Stimulated activated CD8-positive, alpha-beta memory T cell treated with anti-CD3 and anti-CD28 coated beads, Interleukin-4, amount 100 ng/mL, for 48 hours (primary cell): ENCODE measurements at places on chromosomes 1 and 21.

- no peak for DNase-seq
Measured at GRCh38 chr1:162398999-162399580, 12.8 kb downstream of the SH2D1B start.

- no peak for DNase-seq
Measured at GRCh38 chr1:93419344-93419743, 28.6 kb upstream of the FNBP1L start.

DNA sequence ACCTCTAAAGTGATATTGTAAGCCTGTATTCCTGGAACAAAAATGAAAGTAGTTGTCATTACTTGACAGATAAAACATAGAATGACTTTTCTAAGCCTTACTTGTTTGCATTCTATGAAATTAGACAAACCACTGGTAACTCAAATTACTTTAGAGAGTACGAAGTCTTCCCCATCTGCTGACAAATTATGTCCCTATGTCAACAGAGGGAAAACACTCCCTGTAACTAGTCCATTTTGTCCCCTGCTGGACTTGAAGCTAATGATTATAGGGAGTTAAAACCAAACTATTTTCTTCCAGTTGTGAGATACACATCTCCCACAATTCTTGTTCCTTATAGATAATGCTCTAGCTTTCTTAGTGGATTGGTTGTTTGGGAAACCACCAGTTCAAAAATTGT is 39.6 kb downstream of the GREM2 start:
- DNase-seq = no peak

DNA sequence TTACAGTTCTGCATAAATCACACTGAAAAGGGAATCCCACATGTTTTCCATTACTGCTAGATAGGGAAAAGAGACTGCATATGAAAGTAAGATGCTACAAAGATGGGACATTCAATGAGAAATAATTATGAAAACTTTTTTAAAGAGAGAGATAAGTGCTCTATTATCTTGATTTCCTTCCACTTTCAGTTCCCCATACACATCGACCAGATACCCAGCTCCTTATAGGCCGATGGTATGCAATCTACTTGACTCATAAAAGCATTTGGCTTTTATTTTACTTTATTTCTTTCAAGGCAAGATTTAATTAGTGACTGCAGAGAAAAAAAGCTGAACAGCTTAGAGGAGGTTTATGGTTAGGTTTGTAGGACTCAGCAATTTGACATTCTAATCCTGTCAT is 13.1 kb downstream of the BRINP2 start:
- DNase-seq = no peak

GRCh38 chr21:45525153-45525909 is 16.9 kb downstream of the SLC19A1 start:
- DNase-seq = no peak

DNA sequence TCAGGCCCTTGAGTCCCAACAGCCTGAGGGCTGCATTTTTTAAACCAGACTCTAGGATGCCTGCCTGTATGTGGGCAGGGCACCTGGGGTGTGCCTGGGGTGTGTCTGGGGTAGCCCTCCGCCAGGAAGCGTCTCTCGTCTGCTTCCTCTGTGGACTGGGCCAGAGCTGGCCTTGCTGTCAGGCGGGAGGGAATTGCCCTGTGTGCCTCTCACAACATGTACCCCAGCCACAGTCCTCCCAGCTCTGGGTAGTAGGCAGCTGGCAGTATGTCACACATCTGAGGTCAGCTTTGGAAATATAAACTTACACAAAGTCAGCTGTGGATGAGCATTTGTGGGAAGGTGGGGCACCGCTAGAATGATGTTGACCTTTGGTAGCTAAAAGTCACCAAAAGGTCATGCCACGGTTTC is 13.0 kb downstream of the TRAF5 start:
- DNase-seq = no peak

DNA sequence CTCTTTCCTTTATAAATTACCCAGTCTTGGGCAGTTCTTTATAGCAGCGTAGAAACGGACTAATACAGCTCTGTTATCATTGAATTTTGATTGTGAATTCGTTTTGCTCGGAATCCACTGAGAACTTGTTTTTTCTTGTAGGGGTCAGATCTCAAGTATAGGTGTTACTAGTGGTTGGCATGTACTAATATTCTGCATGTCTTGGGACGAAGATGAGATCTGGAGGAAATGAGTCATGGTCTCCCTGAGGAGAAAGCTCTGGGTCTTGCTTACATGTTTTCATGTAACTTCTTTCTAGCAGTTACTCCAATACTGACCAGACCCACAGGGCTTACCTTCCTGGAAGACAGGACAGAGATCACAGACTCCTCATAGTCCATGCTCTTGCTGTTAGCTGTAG is 30.3 kb downstream of the ZSCAN20 start:
- DNase-seq = no peak

DNA sequence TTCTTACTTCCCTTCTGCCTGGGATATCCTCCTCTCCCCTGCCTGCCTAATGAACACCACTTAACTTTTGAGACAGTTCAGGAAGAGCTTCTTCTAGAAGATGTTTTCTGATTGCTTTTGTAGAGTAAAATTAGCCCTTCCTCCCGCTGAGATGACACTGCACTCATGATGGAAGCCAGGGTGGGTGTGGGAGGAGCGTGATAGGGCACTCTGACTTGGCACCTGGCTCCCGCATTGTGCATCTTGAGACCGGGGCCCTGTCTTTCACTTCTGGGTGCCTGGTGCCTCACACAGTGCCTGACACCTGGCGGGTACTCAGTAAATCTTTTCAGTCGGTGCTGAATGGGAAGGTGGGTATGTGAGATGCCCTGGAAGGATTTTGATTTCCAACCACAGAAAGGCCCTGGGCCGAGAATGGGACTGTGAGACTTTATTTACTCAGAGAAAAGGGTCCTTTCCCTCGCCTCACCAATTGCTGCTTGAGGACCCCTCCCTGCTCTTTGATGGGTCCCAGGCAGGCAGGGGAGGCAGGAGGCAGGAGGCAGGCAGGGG is 6.8 kb downstream of the THEM5 start:
- peak; percentile 36 for DNase-seq

DNA sequence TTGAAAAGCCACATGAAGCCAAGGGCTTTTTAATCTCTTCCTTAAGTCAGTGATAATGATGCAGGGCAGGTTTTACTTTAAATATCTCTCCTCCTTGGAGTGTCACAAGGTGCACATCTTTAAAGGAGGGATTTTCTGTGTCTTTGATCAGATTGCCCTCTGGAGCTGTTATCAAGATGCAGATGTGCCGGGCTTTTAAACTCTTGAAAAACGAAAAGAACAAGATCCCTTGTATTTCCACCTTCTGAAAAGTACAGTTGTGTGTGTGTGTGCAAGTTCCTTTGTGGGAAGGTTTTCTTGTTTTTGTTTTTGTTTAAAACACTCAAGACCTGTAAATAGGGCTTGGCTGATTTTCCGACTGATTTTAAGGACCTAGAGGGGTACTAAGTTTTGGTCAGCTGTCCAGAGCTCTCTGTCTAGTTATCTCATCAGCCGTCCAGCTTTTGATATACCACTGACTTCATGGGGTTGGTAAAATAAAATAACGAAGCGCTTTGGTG is 1.6 kb downstream of the MARK1 start:
- DNase-seq = no peak

GRCh38 chr1:25003000-25003399 is 72.9 kb upstream of the RUNX3 start:
- no peak for DNase-seq

DNA sequence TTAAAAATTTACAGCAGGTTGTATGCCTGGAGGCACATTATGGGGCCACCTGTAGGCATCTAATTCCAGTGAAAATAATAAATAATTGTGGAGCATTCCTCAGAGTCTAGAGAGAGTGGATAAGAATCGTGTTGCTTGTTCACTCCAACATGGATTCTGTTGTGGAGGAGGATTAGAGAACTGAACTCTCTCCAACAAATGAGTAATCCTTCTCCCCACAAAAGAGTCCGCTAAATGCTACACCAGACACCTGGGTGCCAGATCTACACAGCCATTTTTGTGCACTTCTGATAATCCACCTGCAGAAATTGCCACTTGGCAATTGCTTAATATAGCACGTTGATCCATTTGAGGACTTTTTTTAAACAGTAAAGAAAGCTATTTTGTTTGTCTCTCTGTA is 113.7 kb upstream of the DPYD start:
- DNase-seq = no peak

DNA sequence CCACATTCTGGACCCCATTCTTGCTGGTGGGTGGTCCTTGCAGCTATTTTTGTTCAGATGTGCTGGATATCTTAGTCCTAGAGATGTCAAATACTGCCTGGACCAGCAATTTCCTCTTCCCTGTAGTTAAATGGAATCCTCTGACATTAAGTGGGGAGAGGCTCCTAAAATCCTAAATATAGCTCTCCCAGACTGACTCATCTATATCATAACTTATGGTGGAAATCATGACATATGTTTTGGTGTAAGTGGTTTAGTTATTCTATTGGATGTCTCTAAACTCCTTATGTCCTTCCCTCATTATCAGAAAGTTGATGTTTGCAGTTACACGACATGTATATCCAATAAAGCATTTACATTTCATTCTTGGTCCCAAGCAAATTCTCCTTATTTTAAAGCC is 73.1 kb downstream of the KCNJ6 start:
- DNase-seq = no peak

GRCh38 chr1:179228783-179229213 is 679 bp downstream of the ABL2 start:
- DNase-seq = peak; percentile 61

GRCh38 chr1:208581209-208581608 is 337.0 kb upstream of the PLXNA2 start:
- DNase-seq = no peak

- no peak for DNase-seq
Measured at GRCh38 chr1:1907098-1907736, 7.8 kb upstream of the CALML6 start.

DNA sequence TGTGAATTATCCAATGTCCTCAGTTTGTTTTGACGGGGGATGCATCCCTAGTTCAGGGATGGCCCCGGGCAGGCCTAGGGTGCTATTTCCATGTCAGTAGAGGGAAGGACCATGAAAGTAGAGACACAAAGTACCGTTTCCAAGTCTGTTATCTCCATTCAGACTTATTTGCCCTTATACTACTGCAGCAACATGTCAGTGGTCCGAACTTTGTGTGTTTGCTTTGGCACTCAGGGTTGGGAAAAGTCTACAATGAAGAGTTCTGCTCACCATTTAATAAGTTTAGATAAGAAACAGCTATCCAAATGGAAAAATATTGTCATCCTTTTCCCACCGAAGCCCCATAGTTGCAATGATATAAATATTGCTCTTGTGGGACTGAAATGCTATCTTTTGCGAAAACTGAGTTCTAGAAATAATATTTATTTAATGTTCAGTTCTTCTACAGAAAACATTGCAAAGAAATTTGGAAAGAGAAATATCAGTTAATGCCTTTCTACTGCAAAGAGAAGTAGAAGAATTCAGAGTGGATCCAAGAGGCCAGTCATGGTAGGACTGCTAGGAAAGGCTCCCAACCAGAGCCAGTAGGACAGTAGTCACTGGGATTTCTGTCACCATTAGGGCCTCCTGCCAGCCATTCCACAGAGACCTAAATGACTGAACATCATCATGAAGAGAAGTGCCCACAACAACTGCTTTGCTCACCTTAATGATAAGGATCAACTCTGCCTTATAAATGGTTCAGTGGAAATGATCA is 11.5 kb upstream of the AGT start:
- no peak for DNase-seq

- DNase-seq = peak; percentile 47
Measured at GRCh38 chr21:44013380-44014088, 1.4 kb downstream of the TRAPPC10 start.

DNA sequence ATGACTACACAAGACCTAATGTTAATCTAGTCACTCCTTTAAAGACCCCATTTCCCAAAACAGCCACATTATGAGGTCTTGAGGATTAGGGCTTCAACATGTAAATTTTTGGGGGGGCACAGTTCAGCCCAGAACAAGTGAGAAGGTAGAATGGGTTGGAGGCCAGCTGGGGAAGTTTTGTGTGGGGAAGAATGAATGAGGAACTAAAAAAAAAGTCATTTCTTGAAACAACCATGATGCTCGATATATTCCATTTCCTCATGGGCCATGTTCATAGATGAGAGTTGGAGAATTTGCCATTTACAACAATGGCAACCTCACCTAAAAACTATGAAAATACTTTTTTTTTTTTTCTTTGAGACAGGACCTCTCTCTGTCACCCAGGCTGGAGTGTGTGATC is 14.5 kb downstream of the NLRP3 start:
- no peak for DNase-seq

GRCh38 chr1:78075621-78076020 is 29.9 kb downstream of the GIPC2 start:
- no peak for DNase-seq

DNA sequence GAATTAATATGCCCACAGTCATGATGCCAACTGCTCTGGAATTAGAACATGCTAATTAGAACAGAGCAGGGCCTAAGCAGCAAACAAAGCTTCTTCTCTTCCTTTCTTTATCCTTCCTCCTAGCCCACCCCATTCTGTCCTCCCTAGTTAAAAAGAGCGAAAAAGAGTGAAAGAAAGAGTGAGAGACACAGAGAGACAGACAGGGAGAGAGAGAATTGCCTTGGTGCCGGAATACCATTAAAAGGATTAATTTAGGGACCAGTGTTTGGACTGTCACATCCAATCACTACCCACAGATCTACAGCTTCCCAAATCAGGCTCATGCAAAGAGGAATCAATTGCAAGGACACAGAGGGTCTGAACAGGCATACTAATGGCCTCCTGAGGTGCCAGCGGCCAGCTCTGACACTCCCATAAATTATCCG is 7.0 kb downstream of the ERI3 start:
- no peak for DNase-seq

DNA sequence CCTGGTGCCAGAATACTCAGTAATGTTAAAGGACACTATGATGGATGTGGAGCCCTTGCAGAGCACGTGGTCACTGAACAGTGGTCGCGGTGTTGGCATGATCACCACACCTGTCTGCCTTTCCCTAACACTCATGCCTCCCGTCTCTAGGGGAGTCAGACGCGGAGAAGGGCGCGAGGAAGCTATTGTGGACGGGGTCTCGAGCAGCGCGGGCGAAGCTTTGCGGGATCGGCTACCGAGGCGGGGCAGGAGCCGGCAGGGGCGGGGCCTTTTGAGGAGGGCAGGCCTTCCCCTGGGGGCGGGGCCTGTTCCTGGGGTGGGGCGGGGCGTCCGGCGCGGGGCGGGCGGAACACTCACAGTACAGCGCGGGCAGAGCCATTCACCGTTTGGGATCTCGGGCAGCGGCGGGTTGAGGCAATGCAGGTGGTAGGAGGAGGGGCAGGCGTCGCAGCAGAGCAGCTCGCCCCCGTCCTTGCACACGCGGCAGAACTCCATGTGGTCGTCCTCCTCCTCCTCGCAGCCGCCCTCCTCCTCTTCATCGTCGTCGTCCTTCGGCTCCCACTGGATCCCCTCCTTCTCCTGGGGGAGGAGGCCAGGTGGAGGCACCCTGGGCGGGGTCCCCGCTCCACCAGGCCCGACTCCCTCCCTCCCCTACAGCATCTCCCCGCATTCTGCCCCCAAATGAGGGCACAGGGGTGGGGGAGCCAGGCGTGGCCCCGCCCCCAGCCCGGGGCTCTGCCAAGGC is 31.5 kb downstream of the CHD5 start:
- DNase-seq = peak; percentile 83
